ENCODE measurements at places on chromosomes 12 and 14.

DNA sequence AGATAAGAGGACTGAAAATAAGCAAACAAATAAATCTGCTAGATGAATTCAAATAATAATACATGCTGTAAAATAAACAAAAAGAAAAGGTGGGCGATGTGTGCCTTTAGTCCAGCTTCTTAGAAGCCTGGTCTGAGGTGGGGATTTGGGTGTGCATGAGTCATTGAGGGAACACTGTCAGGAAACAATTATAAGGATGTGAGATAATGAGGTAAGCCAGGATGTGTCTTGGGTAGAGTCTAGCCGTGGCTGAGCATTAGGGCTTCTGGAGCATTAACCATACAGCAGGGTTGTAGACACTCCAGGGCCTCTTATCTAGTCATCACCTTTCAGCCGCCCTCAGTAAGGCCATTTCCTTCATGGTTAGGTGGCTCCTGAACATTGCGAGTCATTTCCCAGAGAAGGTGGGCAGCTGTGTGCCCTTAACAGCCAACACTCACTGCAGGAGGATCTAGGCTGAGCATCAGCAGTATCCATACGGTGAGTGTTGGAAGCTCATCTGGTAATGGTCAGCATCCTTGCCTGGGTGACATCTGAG is 405.6 kb downstream of the GLT1D1 start:
- no peak for DNase-seq

- DNase-seq: peak; percentile 100
Measured at GRCh38 chr12:120361506-120362208, 7.3 kb downstream of the MSI1 start.

DNA sequence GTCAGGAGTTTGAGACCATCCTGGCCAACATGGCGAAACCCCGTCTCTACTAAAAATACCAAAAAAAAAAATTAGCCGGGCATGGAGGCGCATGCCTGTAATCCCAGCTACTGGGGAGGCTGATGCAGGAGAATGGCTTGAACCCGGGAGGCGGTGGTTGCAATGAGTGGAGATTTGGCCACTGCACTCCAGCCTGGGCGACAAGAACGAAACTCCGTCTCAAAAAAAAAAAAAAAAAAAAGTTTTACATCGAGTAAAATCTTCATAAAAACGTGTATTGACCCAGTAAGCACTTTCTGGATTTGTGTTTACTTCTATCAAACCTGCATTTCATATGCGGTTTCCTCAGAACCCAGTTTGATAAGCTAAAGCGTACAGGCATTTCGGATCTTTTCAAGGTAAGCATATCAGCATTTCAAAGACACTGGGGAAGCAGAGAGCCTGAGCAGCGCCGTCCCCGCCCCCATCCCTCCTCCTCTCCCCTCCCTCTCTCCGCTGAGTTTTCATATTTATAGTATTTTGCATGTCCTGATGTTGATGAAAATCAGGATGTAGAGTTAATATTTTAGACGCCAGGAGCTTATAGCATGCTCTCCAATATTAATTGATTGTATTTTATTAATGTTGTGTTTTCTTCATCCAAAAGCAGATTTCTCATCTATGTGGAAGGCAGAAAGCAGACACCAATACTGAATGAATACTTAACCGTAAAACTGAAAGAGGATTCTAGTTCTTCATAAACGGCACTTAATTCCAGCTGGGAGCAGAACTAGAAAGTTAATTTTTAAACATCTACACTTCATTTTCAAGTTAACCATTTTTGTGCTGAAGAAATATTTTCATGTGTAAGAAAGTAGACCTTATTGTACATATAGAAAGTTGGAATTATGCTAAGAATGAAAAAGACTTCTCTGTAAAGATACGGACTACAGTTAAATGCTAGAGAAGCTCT is 9.2 kb upstream of the HIP1R start:
- no peak for DNase-seq

DNA sequence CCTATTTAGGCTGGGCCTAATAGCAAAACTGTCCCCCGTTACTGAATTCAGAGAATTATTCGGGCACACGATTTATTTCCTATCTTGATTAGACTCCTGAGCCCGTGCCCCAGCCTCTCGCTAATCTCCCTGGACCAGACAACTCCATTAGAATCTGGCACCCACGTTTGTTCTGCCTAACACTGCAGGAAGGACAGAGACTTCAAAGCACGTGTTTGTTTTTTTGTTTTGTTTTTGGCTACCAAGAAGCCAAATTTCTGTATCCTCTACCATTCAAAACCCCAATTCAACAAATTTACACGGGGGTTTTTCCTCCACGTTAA is 4.8 kb downstream of the USP44 start:
- no peak for DNase-seq

GRCh38 chr14:68941820-68942219 is 37.3 kb downstream of the ACTN1 start:
- peak; percentile 67 for DNase-seq

GRCh38 chr12:122227341-122227740 is 1.5 kb upstream of the DIABLO start:
- no peak for DNase-seq

DNA sequence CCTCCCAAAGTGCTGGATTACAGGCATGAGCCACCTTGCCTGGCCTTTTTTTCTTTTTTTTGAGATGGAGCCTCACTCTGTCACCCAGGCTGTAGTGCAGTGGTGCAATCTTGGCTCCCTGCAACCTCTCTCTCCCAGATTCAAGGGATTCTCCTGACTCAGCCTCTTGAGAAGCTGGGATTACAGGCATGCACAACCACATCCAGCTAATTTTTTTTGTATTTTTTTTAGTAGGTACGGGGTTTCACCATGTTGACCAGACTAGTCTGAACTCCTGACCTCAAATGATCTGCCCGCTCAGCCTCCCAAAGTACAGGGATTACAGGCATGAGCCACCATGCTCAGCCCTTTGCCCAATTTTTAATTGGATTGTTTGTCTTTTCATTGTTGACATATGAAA is 58.0 kb downstream of the SINHCAF start:
- DNase-seq: no peak

GRCh38 chr14:52352061-52352491 is 38.0 kb downstream of the PTGER2 start:
- DNase-seq: no peak

GRCh38 chr12:123384318-123384993 is 524 bp downstream of the KMT5A start:
- DNase-seq: peak; percentile 71

DNA sequence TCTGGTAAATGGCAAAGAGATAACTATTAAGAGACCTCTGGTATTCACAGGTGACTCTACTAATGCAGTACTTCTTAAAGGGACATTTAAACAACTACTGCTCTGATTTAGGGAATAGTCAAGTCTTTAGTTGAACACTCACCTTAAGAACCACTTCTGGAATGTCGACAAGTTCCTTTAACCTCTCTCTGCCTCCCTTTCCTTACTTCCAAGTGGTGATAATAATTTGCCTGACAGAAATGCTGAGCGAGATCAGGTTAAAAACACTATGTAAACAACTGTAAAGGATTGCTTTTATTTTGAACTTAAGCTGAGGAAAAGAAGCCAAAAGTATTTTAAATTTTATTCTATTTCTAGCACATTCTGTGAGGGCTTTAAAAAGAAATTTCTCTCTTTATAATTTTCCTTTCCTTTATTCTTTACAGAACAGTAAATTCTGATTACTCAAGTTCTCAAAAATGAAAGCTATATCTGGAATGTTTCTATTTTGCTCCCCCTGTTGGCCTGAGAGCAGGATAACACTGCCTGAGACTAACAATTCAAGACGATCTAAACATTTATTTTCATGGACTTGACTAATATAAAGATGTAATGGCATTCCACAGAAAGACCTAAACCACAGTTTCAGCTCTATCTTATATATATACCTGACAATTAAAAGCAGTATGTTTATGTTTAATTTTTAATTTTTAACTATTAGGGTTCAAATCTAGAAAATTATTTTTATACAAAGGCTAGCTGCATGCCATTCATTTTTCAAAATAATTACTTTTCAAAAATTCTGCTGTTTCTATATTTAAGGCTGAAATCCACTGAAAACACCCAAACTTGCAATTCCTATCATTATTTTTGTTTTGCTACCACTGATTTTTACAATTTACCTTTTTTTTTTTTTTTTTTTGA is 29.2 kb downstream of the ZCCHC8 start:
- DNase-seq: peak; percentile 3

DNA sequence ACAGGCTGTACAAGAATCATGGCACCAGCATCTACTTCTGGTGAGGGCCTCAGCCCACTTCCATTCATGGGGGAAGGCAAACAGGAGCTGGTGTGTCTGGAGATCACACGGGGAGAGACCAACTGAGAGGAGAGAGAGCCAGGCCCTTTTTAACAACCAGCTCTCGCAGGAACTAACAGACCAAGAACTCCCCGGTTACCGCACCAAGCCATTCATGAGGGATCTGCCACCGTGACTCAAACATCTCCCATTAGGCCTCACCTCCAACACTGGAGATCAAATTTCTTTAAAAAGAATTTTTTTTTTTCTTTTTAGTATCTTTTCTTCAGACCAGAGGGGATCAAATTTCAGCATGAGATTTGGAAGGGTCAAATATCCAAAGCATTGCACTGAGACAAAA is 16.7 kb upstream of the AQP2 start:
- no peak for DNase-seq

DNA sequence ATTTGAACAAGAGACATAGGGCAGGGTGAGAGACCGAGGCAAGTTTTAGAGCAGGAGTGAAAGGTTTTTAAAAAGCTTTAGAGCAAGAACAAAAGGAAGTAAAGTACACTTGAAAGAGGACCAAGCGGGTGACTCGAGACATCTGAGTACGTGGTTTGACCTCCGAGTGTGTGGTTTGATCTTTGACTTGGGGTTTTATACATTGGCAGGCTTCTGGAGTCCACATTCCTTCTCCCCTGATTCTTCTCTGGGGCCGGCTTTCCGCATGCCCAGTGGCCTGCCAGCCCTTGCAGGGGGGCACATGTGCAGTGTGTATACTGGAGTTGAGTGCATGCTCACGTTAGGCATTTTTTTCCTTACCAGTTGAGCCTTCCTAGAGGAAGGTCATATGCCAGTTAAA is 96.3 kb downstream of the SLC15A4 start:
- DNase-seq: no peak

Data from ecto neural progenitor cell (in vitro differentiated cells).